ENCODE measurements at places on chromosomes 16 and 17.

- no peak for DNase-seq
These were observed 441.1 kb upstream of the RBFOX1 start for GRCh38 chr16:6891496-6891895.

DNA sequence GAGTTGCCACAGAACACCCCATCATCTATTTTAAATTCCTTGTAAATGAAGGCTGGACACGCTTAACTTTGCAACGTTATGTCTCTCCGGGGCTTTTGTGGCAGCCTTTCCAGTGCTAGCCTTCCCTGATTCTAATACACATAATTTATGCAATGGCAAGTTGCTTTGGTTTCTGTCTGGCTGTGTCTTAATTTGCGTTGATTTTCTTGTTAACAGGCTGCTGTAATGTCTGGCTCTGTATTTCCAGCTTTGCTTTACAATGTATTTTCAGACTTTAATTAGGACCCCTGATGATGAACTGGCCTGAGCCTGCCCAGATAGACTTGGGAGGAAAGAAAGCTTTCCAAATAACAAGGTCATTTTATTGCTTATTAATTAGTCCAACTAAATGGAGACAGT is 30.3 kb downstream of the ARSG start:
- no peak for DNase-seq

- no peak for DNase-seq
These were observed 2.5 kb downstream of the TNFSF12 start for GRCh38 chr17:7551396-7551795.

DNA sequence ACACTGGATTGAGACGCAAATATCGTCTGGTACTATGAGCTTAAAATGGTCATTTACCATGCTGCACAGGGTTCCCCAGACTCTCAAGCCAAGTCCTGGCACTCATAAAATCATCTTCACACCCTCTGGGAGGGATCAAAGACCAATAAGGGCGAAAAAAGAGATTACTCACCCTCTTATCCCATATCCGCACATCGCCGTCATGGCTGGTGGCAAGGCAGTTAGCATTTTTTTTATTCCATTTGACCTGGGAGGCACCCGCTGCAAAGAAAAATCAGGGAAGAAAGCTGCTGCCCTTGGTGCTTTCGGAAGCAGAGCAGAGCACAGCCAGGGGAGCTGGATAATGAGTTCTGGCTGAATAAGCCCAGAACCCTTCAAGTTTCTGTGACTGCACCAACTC is 42.4 kb downstream of the WDR59 start:
- no peak for DNase-seq

DNA sequence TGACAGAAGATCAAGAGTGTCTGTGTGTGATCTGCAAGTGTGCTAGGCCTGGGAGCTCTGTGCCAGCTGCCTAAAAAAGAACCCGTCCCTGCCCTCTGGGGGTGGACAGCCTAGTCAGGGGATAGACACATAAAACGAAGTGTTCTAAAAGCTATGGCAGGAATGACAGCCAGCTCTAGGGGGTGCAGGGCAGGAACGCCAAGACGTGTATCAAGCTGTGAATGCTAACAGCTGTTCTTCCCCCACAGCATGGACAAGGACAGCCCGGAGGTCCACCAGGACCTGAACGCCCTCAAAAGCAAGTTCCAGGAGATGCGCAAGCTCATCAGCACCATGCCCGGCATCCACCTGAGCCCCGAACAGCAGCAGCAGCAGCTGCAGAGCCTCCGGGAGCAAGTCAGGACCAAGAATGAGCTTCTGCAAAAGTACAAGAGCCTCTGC is 5.1 kb downstream of the RASD1 start:
- DNase-seq = no peak

- DNase-seq = no peak
These were observed 65.4 kb upstream of the CLEC18A start for GRCh38 chr16:69885722-69886121.

- no peak for DNase-seq
These were observed 7.6 kb downstream of the PPP4C start for GRCh38 chr16:30083216-30084055.

GRCh38 chr17:81898029-81898866 is 3.8 kb upstream of the NPB start:
- DNase-seq = peak; percentile 76

DNA sequence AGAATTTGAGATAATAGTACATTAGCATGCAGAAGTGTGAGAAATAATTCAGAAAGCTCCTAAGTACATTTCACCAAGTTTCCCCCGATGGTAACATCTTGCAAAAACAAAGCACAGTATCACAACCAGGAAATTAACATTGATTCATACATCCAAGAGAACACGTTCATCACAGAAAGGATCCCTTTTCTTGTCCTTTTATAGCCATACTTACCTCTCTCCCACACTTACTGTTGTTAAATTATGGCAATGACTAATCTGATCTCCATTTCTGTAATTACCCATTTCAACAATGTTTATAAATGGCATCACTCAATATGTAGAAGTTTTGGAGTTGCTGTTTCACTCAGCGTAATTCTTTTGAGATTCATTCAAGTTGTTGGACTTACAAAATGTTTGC is 1260.0 kb downstream of the CDH8 start:
- no peak for DNase-seq

DNA sequence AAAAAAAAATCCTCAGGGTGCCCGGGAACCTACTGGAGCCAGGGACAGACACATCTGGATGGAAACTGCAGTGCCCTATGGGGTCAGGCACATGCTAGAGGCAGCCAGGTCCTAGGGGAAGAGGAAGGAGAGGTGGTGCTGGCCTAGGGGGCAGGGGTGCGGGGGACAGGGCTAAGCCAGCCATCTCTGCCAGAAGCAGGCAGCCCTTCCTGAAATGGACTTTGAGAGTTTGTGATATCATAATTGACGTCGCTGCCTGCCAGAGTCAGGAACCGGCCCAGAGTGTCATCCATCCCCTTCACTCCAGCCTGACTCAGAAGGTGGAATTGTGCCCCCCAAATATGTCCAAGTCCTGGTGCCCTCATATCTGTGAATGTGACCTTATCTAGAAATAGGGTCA is 25.0 kb upstream of the BAHCC1 start:
- no peak for DNase-seq

DNA sequence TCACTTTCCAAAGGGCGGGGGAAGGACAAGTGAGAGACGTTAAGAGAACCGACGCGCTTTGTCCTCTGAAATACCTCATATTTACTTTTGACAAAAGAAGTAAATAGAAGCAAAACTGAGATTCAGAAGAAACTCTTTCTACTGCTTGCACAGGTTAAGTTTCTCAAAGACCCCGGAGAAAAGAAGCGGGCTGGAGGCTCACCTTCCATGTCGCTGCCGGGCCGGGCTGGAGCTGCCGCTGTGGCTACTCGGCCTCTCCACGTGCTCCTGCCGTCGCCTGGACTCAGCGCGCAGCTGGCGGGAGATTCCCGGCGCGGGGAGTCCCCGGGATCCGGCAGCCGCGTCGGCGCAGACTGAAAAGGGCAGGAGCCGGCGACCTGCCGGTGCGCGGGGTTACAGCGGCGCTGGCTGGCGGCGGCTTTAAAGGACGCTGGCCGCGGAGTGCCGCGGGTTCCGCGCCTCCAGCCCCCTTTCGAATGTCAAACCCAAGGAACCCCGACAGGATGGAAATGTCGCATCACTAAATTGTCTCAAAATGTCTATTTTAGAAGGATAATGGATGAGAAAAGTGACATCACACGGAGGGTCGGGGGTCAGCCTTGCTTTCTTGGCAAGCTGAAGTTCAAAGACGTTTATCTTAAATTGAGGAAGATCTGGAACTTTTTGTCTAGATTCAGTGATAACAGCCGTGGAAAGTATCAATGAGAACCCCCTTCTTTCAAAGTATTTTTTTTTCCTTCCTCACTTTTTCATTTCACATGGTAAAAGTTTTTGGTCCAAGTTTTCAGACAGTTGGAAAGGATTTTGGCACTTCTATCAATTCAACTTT is at the start of gene IKZF3:
TSS of gene IKZF3 (minus strand) at position 395 of the 829 bp plus-strand sequence. CDS start at position 209, 186 bp downstream.
- peak; percentile 35 for DNase-seq

- DNase-seq = no peak
These were observed 87.0 kb downstream of the DNAH17 start for GRCh38 chr17:78490156-78490555.

GRCh38 chr17:14143688-14144087 is 74.4 kb downstream of the COX10 start:
- no peak for DNase-seq

GRCh38 chr16:63745456-63745855 is 1376.4 kb downstream of the CDH11 start:
- no peak for DNase-seq

DNA sequence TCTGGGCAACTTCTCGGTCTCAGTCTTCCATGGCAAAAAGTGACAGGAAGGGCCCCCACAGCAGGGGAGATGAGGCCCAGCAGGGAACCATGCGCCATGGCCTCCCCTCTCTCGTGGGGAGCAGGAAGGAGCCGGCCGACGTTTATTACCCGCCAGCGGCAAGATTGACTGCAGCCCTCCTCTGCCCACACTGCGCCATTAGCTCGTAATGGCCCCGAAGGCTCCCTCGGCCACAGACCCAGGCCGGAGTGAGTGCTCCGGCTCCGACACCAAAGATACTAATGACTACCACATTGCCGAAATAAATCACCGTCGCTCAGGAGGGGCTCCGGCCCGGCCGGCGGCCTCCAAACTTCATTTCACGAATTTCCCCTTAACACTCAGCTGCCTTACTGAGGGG is 226.9 kb downstream of the C16orf78 start:
- DNase-seq = no peak

- peak; percentile 66 for DNase-seq
These were observed 2.7 kb downstream of the SOCS1 start for GRCh38 chr16:11253009-11253994.

DNA sequence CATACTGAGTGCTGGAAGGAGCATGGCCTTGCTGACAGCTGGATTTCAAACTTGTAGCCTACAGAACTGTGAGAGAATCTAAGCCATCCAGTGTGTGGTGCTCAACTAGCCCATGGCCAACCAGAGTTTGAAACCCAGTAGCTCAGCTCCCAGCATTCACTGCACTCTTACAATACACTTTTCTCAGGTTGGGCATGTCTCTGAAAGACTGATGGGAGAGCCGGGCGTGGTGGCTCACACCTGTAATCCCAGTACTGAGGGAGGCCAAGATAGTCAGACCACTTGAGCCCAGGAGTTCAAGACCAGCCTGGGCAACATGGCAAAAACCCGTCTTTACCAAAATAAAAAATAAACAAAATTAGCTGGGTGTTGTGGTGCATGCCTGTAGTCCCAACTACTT is 3.8 kb downstream of the CPNE2 start:
- DNase-seq = no peak

DNA sequence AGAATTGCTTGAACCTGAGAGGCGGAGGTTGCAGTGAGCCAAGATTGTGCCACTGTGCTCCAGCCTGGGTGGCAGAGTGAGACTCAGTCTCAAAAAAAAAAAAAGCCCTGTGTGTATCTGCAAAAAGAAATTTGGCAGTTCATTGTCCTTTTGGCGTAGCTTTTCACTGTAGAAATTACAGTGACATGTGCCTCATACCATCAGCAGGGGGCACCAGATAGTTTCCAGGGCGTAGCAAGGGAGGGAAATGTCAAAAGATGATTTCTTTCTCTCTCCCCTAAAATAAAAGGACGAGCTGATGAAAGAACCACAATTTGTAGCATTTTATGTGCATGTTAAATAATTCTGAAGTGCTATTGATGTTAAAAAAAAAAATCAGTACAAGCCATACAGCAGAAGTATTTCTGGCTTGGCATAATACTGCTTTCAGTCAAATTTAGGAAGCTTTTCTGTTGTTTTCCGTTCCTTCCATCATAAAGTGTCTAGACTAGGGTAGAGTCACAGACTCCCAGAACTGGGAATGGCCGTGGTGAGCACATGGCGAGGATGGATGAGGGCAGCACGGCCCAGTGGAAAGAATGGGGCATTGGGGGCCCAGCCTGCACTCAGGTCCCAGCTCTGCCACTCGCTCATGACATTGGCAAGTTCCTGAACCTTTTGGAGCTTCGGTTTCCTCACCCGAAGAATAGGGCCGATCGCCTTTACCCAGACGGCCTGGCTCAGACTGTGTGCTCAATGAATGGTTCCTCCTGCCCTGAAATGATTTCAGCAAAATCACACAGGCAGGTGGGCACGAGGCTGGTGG is 59.8 kb upstream of the RPH3AL start:
- peak; percentile 70 for DNase-seq

DNA sequence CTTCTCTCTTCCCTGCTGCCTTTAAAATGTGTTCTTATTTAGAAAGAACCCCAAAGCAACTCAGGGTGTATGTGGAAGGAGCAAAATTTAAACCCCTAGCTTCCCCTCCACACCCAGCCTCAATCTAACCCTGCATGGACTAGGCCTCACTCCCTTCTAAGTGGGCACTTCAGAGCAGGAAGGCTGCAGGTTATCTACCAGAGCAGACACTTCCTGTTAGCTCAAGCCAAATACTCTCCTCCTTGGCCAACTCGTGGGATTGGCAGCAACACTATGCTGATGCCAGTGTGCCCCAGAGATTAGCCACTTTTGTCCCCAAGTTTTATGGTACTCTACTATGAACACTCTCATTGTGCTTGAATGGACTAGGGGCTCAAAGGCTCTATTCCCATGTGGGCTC is 35.6 kb downstream of the CCDC42 start:
- DNase-seq = no peak

GRCh38 chr16:11409398-11409797 is 64.1 kb downstream of the RMI2 start:
- peak; percentile 28 for DNase-seq

- DNase-seq = peak; percentile 47
These were observed 5.6 kb upstream of the CRYM start for GRCh38 chr16:21283521-21284289.

- DNase-seq = no peak
These were observed 47.8 kb downstream of the HOXB1 start for GRCh38 chr17:48483004-48483403.

- peak; percentile 34 for DNase-seq
These were observed 114.7 kb downstream of the IRX3 start for GRCh38 chr16:54171626-54172537.

- no peak for DNase-seq
These were observed 930.7 kb downstream of the CDH8 start for GRCh38 chr16:61105544-61105943.

- no peak for DNase-seq
These were observed 546 bp upstream of the PSMD7 start for GRCh38 chr16:74296104-74296431.

DNA sequence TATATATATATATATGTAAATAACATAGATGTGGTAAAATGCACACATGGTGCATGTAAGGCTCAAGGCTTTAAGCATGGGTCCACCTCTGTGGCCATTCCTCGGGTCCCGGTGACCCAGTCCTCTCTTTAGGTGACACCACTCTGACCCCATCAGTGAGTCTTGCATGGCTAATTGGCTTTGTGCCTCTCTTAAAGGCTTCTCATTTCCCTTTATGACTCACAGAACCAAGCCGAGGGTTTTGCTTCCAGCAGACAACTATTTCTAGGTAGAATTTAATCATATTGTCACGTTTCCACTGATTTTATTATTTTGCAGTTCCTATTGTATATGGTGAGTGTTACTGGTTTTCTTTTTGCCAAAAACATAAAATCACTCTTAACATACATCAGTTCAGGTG is 59.7 kb downstream of the PLCG2 start:
- no peak for DNase-seq

DNA sequence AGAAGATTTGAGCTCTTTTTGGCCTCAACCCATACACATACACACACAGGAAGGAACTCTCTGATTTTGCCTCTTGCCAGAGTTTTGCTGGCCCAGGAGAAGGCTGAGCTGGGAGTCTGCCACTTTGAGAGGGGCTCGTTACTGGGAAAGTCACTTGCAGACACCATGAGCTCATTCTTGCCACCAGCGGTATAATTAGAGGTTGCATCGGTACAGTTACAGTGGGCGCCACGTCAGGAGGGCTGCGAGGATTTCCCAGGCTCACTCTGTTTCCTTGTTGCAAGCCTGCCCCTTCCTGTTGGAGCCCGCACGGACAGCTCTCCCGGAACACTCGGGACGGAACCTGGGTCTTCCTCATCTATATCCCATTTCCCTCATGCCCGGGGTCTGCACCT is 3.1 kb upstream of the SDK2 start:
- DNase-seq = no peak

Data from fibroblast of villous mesenchyme (primary cell).